Effector CD8-positive, alpha-beta T cell (primary cell): ENCODE measurements at places on chromosomes 7 and 10.

GRCh38 chr7:88480896-88481295 is 174.2 kb upstream of the STEAP4 start:
- no peak for DNase-seq

- no peak for DNase-seq
Measured at GRCh38 chr10:3530346-3530745, 254.7 kb downstream of the KLF6 start.

DNA sequence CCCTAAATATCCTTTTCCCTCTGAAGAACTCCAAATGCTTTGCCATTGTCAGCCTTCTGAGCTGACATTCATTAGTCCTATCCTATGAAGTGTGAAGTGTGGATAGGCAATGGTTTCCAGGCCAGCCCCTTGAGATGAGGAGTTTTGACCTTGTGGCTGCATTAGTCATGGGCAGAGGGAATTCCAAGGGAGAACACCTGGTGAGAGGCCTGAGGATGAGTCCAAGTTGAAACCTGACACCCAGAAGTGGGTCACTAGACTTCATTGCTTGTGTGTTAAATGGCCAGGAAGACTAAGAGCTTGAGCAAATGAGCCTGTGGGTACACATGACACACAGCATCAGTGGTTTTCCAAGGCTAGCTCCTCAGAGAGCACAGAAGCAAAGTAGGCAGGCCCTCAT is 260.8 kb downstream of the SKAP2 start:
- no peak for DNase-seq

- DNase-seq: no peak
Measured at GRCh38 chr10:63477927-63478326, 12.2 kb upstream of the JMJD1C start.

GRCh38 chr10:82464966-82465365 is 590.0 kb downstream of the NRG3 start:
- DNase-seq: no peak

DNA sequence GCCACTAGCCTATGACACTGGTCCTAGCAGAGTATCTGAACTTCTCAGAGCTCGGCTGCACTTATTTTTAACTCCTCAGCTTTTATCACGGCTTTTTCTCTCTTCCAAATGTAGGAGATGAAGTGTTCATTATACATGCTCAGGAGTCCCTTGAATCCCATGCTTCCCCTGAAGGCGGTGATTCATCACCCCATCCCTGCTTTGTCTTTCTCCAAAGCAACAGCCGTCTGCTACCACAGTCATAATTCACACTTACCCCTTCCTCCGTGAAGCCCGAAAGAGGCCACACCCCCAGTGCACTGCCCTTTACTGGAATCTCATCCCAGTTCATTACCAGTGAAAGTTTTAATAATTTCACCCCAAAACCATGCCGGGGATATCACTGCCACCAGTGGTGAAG is 301.5 kb upstream of the SHH start:
- DNase-seq: no peak

DNA sequence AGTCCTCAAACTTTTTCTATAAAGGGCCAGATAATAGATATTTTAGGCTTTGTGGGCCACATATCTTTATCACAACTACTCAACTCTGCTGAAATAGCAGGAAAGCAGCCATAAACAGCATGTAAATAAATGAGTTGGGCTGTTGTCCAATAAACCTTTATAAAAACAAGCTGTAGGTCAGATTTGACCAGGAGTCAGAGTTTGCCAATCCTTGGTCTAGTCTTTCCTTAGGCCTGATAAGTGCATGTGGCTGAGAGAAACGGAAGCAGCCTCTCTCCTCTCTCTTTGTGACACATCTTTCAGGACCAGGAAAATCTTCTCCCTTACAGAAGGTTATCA is 724.5 kb downstream of the GRID1 start:
- no peak for DNase-seq

GRCh38 chr7:128121711-128122530 is 90.7 kb upstream of the LRRC4 start:
- DNase-seq: no peak

GRCh38 chr7:14773729-14774271 is 128.8 kb downstream of the DGKB start:
- DNase-seq: no peak

GRCh38 chr7:43823941-43824340 is 45.4 kb downstream of the MRPS24 start:
- no peak for DNase-seq

DNA sequence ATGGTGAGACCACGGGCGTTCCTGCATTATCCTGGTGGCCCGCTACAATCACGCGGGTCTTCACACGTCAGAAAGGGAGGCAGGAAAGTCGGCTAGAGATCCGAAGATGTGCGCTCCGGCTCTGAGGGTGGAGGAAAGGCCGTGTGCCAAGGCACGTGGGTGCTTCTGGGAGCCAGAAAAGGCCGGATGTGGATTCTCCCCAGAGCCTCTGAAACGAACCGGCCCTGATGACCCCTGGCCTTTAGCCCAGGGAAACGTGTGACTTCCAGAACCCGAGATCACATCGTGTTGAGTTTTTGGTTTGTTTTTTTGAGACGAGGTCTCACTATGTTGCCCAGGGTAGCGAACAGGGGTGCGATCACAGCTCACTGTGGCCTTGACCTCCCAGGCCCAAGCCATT is 244.2 kb downstream of the ELFN1 start:
- no peak for DNase-seq

DNA sequence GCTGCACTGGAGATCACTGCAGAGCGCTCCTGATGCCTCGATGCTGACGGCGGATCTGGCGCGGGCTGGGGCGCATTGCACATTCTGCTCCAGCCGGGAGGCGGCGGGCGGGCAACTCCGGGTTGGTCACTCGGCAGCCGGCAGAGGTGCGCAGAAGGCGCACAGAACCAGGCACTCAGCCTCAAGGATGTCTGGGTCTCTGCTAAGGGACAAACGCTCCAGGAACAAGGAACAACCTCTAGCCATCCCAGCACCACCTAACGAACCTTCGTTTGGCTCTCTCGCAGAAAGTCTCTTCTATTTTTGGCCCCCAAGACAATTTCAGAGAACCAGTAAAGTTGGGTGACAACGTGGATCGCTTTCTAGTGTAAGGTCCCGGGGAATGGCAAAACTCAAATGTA is 254.6 kb downstream of the OTUD1 start:
- no peak for DNase-seq

- DNase-seq: no peak
Measured at GRCh38 chr10:109726473-109726872, 196.8 kb downstream of the XPNPEP1 start.

DNA sequence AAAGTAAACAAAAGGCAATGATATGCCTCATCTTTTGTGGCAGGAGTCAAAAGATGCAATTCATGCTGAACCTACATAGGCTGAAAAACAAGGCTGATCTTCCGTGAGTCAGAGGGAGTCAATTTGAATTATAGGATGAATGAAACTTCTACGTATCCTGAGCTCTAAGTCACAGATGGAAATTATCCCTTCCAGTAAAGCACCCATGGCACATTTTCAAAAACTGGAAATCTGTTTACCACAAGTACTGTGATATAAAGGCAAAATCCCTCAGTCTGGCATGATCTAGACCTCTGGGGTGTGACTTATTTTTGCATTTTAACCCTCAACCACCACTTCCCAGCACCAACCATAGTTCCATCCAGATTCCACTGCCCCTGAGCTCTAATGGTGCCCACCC is 69.6 kb downstream of the NRG3 start:
- no peak for DNase-seq

DNA sequence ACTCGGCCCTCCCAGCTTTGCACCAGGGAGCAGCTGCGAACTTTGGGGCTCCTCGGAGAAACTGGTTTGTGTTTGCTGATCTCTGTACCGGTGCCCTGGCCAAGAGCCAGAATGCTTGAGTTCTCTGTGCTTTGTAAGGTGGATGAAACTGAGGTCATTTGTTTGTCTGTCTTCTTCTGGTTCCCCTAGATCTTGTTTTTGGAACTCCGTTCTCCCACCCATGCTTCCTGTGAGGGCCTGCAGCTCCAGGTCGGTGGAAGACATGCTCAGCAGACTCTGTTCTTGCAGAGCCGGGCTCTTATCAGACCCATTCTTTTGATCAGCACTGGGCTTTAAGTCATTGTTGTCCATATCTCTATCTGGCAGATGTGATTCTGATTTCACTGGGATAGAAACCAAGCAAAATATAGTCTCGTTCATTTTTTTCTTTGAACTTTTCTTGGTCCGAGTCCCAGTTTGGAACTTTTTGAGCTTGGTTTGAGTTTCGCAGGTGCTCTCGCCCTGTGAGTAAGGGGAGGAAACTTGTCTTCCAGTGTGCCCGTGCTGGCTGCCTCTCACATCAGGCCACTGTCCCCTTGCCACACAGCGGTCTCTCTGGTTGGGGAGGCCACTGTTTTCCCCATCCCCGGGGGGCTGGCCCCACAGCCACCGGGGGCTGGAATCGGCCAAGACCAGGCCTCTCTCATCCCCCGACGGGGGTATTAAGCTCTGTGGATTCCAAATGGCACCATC is 31.2 kb downstream of the JCAD start:
- no peak for DNase-seq

- no peak for DNase-seq
Measured at GRCh38 chr7:39154815-39155214, 177.1 kb downstream of the POU6F2 start.

GRCh38 chr7:116159711-116160110 is 50.6 kb upstream of the TES start:
- DNase-seq: no peak

GRCh38 chr10:107054469-107055156 is 109.9 kb downstream of the SORCS1 start:
- no peak for DNase-seq

- DNase-seq: no peak
Measured at GRCh38 chr10:111087331-111087756, 10.5 kb downstream of the ADRA2A start.

DNA sequence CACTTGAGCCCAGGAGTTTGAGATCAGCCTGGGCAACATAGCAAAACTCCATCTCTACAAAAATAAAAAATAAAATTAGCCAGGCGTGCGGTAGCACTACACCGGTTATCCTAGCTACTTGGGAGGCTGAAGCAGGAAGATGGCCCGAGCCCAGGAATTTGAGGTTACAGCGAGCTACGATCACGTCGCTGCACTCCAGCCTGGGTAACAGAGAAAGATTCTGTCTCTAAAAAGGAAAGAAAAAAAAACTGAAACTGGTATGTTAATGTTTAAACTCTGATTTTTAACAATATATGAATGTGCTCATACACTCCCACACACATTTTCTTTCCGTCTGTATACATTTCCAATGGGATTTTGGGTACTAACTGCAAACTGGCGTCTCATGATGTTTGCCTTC is 140.6 kb upstream of the KMT2E start:
- no peak for DNase-seq

- DNase-seq: no peak
Measured at GRCh38 chr7:139721821-139722220, 56.0 kb downstream of the HIPK2 start.

DNA sequence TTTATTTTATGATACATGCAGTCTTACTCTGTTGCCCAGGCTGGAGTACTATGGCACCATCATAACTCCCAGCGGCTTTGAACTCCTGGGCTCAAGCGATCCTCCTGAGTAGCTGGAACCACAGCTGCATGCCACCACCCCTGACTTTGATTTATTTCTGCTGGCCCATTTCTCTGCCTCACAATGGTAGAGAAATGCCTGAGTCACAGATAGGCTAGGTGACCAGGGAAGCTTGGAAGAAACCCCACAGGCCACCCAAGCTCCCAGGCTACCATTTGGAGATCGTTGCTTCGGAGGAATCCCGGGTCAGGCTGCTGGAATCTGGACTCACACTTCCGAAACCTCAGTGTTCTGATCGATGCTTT is 17.4 kb upstream of the BAIAP2L1 start:
- DNase-seq: no peak

DNA sequence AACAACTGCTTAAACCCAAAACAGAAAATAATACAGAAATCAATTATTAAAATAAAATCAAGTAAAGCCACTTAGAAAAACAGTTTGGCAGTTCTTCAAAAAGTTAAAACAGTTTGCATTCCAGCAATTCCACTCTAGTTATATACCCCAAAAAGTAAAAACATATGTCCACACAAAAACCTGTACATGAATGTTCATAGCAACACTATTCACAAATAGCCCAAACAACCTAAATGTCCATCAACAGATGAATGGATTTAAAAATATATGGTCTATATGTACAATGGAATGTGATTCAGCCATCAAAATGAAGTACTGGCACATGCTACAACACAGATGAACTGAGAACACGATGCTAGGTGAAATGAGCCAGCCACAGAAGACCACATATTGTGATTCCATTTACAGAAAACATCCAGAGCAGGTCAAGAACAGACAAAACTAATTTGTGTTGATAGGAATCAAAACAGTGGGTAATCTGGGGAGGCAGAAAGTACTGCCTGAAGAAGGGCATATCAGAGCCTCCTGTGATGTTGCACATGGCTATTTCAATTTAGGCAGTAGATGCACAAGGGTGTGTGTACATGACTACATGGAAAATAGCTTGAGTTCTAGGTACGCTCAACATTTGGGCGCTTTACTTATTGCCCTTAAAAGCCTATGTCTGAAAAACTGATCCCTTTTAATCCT is 66.3 kb downstream of the CYTH3 start:
- no peak for DNase-seq

DNA sequence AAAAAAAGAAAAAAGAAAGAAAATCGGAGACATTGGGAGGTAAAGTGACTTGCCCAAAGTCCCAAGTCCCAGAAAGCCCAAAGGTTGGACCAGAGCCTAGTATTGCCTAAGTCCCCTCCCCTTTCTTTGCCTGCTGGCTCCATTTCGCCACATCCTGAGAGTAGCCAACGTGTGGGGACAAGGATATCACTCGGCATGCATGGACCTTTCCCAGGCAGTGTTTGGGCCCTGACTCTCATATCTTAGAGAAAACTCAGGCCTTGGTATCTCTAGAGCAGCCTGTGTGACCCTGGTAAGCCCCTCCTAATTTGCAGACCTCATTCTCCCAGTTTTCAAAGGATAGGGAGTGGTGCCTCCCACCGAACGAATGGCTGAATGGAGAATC is 294.2 kb upstream of the ZMIZ1 start:
- DNase-seq: no peak
